Keratinocyte (primary cell): ENCODE measurements at places on chromosomes 6 and 20. TPM values are rescaled to one million over a fixed set of nuclear protein-coding genes. Genes with fewer than 3 reads are reported as not detected.

PBOV1 gene
- polyA plus RNA-seq: not detected in 3 replicates

GRCh38 chr6:41038205-41038604 lies 816 bp downstream of the UNC5CL start:
- DNase-seq: no peak

- no peak for DNase-seq
These were observed 113.9 kb downstream of the ALDH8A1 start for GRCh38 chr6:134835993-134836392.

TRAPPC3L gene
- 0.19 to 0.31 TPM (median 0.28 TPM) in 3 replicates for polyA plus RNA-seq

GRCh38 chr6:34468378-34468892 lies 2.6 kb downstream of the PACSIN1 start:
- no peak for DNase-seq
